Activated naive CD8-positive, alpha-beta T cell treated with anti-CD3 and anti-CD28 coated beads, Interleukin-2, amount 10 ng/mL, durations not matched to agents 7 days and 5 days (primary cell): ENCODE measurements at places on chromosomes 5 and 9. TPM values are rescaled to one million over a fixed set of nuclear protein-coding genes. Genes with fewer than 3 reads are reported as not detected.
A peak's percentile ranks its signal among the peaks of the same experiment; 100 is the strongest.

MAPKAP1 gene
- total RNA-seq = 51.5 TPM

DBH gene
- total RNA-seq = not detected

PCDHB8 gene
- total RNA-seq = not detected

PRUNE2 gene
- not detected for total RNA-seq

NSG2 gene
- total RNA-seq = not detected

DEPDC1B gene
- total RNA-seq = 30.0 TPM

RBM27 gene
- 19.3 TPM for total RNA-seq

QRFP gene
- total RNA-seq = not detected

SPINK5 gene
- total RNA-seq = not detected

HAVCR2 gene
- total RNA-seq = 73.8 TPM

OR1Q1 gene
- not detected for total RNA-seq

HMCN2 gene
- not detected for total RNA-seq

ECM2 gene
- not detected for total RNA-seq

CA9 gene
- 1.2 TPM for total RNA-seq

GRCh38 chr9:13291718-13292117 is 12.2 kb upstream of the MPDZ start:
- no peak for DNase-seq

GRCh38 chr5:128674837-128675446 is 136.9 kb upstream of the FBN2 start:
- DNase-seq = peak; percentile 27

DNA sequence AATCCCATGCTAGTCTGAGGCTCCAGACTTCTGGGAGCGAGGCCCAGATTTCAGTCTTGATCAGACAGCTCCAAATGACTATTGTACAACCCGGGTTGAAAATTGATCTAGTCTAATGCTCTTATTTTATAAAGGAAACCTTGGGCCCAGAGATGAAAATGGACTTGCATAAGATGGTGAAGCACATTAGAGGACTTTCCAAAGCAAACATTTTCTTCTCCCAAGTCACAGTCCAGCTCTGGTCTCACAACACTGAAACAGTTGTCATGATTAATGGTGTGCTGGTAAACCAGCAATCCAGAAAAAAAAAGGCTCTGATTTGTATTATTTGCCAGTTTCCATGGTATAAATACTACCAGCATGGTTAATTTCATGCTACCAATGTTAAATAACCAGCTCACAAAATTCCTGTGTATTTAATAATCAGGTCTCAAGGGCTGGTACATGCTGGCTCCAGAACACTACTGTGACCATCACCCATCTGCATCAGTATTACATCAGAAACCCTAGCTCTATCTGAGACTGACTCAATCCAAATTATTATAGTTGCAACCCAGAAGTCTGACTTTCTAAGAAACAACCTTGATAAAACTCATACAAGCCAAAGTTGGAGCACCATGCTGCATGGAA is 32.5 kb upstream of the ABLIM3 start:
- DNase-seq = no peak

DNA sequence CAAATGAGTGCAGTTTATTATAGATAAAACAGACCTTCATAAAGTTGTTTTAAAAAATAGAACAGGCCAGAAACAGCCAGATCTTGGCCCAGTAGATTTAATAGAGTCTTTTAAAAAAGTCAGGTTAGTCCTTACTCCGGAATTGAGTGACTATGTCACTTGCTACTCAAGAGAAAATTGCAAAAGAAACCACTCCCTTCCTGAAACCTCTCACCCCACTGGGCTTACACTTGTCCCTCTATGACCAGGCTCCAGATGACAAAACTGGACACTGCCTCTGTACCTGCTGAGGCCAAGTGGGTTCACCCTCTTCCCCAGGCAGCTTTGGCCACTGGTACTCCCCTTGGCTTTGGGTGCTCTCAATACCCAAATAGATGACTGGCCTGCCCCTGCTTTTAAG is 357.2 kb upstream of the TRPC7 start:
- no peak for DNase-seq

- DNase-seq = no peak
These were observed 845 bp upstream of the NR4A3 start for GRCh38 chr9:99820685-99821395.

GRCh38 chr9:35548571-35548970 is 56.5 kb upstream of the TESK1 start:
- no peak for DNase-seq

GRCh38 chr9:7921545-7922197 is 122.1 kb upstream of the DMAC1 start:
- DNase-seq = no peak

DNA sequence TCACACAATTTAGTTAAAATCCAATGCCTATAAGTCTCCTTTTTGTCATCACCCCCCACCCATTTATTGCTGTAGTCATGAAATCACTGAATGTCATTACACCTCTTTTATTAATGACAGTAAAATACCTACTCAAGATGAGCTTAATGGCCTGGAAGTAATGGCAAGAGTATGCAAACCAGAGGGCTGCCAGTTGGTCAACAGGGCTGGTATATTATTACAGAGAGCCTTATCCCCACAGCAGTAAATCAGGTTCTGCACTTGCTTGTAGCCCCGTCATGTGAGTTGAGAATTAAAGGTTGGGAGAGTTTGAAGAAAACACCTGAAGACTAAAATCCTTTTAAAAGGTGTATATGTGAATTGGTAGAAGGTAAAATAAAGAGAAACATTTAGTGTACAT is 372.4 kb downstream of the MAT2B start:
- DNase-seq = no peak

DNA sequence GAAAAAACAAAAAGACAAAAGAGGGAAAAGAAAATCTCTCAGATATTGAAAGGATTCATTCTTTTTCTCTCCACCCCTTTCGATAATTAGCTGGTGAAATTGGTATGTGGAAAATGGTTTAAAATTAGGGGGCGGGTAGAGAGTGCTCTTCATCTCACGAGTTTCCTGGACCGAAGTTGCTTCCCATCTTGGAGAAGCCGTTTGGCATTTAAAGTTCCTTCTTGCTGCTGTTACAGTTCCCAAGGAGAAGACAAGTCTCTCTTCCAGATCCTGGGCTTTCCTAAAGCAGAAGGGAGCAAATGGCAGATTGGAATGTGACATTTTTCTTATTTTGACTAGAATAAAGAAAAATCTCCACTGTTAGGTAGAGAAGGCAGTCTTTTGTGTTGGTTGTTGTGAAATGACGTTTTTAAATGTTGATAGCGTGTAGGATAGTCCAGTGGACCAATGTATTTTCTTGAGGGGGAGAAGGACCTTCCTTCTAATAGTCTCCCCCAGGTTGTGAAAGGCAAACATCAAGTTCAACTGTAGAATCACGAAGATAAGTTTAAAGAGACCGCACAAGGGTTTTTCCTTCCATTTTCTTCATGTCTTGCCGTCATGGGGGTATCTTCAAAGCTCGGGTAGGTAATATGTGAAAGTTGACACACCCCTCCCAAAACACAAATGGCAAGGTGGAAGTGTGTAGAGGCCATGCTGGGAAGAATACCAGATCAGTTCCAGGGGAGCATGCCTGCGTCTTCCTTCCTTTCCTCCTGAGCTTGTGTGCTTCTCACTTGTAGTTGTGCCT is 77.5 kb downstream of the EHMT1 start:
- DNase-seq = no peak

- DNase-seq = no peak
These were observed 193.1 kb downstream of the PAX5 start for GRCh38 chr9:36840898-36841536.

DNA sequence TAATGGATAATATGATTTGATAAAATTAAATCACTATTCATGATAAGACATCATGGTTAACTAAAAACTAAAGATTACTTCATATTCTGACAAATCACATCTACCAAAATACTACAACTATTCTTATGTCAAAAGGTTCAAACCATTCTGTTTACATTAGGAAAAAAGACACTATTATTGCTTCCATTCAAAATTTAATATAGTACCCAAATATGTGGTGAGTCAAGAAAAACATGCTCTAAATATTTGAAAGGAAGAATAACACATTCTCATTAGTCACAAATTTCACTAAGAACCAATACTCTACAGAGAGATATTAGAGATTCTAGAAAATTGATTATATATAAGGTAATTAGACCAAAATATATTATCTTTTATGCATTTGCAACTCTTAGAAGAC is 234.0 kb downstream of the TMEM232 start:
- no peak for DNase-seq

DNA sequence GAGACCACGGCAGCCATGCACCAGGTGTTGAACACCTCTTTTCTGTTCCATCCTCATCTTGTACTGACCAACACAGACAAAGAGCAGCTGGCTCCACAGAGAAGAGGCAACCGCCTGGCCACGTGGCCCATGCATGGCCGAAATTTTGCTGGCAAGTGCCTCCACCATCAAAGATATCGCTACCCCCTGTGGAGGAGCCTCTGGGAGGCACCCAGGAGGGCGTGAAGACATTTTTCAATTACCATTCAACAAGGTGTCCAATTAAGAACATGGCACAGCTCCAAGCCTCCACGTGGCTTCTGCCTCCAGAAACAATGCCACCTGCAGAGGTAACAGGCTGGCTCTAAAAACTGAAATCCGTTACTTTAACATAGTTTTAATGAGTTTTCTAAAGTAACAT is 54.4 kb upstream of the CKS2 start:
- DNase-seq = no peak

DNA sequence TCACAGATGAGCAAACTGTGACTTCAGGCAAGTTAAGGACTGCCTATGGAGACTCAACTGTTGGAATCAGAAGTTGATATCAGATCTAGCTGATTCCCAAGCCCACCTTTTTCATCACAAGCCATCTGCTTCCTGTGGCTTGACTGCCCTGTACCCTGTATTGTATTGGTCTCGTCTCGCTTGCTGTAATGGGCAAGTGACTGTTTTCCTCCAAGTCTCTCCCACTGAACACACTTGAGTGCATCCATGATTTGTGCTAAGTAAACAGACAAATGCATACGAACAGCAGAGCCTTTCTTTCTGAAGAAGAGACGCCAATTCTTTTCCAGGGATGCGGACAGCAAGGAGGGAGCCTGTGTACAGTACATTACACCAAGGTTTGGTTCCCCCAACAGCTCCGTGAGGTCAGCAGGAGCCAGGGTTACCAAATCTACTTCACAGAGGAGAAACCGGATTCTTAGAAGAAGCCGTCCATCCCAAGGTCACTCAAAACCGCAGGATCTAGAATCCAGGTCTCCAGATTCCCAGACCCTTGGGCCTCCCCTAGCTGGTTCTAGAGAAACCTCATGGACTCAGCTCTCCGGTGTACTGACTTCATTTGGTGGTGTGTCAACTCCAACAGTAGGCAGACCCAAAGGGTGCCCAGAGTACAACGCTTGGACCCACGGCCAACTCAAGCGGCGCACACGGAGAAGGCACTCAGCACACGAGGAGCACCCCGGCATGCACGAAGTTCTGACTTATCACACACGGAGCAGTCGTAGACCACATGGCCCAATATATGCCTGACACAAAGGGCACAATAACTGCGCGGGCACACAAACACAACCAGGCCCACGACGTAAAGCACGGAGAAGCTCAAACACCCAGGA is 1.1 kb downstream of the BAG1 start:
- peak; percentile 41 for DNase-seq

GRCh38 chr5:15304066-15304731 is 195.8 kb upstream of the FBXL7 start:
- no peak for DNase-seq

GRCh38 chr5:69444127-69444754 is 29.3 kb downstream of the MARVELD2 start:
- no peak for DNase-seq

- DNase-seq = no peak
These were observed 60.0 kb downstream of the POU5F2 start for GRCh38 chr5:93681432-93681831.

- no peak for DNase-seq
These were observed 755.7 kb downstream of the TLR4 start for GRCh38 chr9:118459913-118460312.

DNA sequence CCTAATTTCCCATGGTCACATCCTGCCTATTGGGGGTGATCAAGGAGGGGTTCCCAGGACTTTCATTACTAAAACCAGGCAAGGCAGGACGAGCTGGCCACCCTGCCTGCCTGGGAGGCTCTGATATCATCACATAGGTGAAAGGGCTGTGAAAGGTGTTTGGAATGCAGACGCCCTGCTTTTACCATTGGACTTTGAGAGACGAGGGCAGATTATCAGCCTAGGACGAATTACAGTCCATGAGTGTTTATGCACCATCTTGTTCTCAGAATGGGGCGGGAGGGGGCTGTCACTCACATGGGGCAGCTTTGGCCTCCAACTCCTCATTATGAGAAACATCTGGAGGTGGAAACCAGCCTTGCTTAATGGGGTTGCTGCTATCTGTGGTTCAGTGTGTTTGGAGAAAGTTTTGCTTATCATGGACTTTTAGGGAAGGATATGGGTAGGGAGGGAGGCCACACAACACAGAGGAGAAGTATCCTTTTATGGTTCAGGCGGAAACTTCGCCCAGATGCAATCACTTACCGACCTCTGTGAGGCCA is 69.8 kb upstream of the UBTD2 start:
- DNase-seq = no peak

DNA sequence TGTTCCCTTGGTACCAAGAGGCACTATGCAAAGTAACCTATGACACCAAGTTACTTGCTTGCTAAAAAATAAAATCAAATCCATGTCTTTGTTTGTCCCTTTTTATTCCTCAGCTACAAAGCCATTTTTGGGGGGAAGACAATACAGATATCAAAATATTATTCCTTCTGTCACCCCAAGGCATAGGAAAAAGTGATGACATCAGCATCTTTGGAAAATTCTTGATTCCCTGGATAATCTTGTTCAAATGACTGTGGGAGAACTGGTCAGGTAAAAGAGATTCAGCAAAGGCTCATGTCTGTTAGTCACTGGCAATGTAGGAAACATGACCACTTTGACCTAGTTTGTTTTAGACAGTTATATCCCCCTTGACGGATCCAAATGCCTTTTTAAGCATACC is 373.1 kb downstream of the MAT2B start:
- no peak for DNase-seq

GRCh38 chr9:92761686-92762085 is 2.9 kb downstream of the BICD2 start:
- DNase-seq = no peak
